ENCODE measurements at places on chromosomes 4 and X.

GRCh38 chr4:34183926-34184325 is 2060.4 kb downstream of the ARAP2 start:
- peak; percentile 59 for DNase-seq

DNA sequence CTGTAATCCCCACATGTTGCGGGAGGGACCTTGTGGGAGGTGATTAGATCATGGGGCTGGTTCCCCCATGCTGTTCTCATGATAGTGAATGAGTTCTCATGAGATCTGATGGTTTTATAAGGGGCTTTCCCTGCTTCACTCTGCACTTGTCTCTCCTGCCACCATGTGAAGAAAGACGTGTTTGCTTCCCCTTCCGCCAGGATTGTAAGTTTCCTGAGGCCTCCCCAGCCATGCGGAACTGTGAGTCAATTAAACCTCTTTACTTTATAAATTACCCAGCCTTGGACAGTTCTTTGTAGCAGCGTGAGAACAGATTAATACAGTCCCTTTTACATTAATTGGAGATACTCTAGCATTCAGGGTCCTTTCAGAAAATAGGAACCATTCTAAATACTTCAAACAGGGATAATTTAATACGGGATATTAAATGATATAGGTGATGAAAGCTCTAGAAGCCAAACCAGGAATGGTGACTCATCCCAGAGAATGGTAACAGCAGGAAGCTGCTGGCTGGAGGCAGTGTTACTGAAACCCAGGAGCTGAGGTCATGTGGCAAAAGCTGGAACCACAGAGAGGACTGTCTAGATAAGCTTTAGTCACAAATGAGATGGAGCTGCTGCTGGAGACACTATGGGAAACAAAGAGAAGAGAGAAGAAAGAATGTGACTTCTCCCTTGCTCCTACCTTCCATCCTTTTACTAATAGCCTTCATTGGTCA is 57.3 kb downstream of the GSTCD start:
- DNase-seq, result peak; percentile 50

DNA sequence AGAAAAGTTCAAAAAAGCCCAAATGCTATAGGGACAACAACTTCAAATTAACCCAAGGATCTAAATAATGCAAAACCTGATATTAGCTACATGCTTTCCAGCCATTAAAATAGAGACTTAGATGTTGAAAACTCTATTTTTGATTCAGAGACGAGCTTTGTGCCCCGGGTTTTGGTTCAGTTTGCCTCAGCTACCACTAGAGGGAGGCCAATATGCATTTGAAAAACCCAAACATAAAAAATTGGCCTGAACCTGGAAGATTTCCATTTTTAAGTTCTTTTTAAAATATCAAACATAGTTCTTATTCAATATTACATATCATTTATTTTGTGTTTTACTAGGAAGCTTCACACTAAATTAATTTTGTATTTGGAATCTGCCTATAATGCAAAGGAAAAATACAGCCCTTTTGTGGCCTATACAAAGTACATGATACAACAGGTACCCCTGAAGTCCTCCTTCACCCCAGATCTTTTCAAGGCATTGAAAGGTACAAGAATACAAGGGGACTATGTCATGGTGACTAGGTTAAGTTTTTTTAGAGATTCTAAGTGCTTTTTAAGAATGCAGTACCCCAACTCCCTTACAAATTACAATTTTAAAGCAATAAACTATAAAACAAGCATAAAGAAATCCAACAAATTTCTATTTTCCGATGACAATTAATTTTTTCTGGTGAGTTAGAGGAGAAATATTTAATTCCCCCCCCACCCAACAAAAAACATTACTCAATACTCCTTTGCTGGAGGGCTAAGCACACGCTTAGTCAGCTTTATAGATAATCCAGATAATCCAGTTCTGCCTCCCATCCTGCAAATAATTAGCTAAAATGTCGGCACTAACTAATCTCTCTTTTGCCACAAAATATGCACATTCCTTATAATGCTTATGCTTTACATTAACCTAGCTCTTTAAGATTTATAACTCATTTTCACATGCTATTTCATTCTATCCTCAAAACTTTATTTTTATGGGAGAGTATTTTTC is 97.7 kb upstream of the PTPN13 start:
- peak; percentile 48 for DNase-seq

GRCh38 chrX:149504226-149504914 is 736 bp downstream of the IDS start:
- DNase-seq, result peak; percentile 71

- no peak for DNase-seq
Measured at GRCh38 chrX:124573468-124573867, 227.1 kb downstream of the SH2D1A start.
